ENCODE measurements at places on chromosomes 5 and 9.

GRCh38 chr5:52807037-52807436, 19.3 kb downstream of the ITGA1 start:
- no peak for DNase-seq

DNA sequence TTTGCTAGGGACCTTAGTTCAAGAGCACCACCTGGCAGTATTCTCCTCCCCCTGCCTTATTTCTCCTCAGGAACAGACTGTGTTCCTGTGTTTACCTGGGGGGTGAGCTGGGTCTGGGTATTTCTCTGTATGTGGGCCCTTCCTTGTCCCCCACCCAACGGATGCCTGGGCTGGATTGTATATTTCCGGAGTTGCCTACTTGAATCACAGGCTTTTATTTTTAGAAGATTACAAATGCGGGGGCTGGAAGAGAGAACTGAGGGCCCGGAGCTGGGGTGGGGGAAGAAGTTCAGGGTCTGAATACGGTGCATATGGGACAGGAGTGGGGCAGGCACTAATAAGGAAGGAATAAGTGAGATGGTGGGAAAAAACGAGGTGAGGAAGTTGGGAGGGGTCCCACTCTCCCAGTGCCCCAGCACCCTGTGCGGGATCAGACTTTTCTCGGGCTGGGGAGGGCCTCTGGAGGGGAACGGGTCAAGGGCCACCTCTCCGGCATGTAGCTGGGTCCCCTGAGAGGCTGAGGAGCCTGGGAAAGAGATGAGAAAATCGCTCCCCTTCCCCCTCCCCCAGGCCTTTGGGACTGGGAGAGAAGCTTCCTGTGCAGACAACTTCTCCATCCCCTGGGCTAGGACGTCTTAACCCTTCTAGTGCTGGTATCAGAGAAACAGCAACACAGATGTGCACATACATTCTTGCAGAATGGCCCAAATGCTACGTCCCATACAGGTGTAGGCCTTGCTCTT, 42.1 kb downstream of the PCDH1 start:
- DNase-seq = no peak

- DNase-seq = no peak
Observed at GRCh38 chr5:153542536-153542935, 52.1 kb downstream of the GRIA1 start.

DNA sequence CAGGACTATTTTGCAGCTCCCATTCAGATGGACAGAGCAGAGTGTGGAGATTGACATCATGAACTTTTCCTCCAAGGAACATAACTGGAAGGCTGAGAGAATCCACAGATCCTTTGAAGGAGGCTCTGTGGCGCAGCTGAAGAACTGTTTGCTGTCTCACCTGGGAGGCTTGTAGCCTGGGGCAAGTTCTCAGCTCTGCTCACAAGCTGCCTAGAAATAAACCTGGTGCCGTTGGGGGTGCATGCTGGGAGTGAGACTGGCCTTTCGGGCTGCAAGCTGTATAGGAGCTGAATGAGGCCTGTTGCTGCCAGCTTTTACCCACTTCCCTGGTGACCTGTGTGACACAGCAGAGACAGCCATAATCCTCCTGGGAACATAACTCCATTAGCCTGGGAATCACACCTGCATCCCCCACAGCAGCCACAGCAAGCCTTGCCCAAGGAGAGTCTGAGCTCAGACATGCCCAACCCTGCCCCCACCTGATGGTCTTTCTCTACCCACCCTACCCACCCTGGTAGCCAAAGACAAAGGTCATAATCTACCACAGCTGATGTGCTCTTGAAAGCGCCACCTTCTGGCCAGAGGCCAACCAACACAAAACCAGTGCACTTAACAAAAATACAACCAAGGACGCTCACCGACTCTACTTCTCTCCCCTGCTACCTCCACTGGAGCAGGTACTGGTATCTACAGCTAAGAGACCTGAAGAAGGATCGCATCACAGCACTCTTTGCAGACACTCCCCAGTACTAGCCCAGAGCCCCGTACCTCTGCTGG, 205.1 kb upstream of the MRPS30 start:
- no peak for DNase-seq
